ENCODE measurements at places on chromosomes 5 and 9.
A peak's percentile ranks its signal among the peaks of the same experiment; 100 is the strongest.

DNA sequence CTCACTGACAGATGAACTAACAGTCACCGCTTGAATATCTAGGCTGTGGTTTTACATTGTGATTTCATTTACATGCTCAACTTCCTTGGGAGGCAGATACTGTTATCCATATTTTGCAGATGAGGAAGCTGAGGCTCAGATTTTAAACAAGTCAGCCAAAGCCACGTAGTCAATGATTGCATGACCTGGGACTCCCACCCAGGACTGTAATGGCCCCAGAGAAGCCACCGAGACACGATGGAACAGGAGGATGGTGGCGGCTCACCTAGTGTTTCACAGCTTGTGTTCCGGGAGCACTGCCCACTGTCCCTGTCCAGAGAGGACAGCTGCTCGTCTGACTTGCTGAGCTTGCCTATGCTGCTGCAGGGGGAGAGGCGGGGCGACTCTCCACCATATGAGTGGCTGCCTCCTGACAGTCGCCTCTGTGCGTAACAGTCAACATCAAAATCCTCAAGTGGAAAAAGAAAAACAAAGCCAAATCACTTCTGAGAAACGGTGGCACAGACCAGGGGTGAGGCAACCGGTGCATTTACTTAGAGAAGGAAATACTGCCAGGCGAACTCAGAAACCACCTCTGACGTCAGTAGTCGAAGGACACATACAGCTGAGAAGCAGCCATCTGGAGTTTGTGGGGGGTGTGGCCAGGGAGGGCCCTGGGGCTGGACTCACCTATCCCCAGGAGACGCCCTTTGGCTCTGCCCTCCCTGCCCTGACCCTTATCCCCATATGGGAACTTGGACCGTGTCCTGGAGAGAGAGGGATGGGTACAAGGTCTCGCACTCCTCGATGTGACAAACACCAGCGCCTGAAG, 82.5 kb downstream of the PRRT1B start:
- peak; percentile 40 for DNase-seq

- DNase-seq = no peak
Measured at GRCh38 chr5:113510836-113511451, 2.5 kb upstream of the YTHDC2 start.

- DNase-seq = no peak
Measured at GRCh38 chr5:14880688-14881087, 9.1 kb upstream of the ANKH start.

DNA sequence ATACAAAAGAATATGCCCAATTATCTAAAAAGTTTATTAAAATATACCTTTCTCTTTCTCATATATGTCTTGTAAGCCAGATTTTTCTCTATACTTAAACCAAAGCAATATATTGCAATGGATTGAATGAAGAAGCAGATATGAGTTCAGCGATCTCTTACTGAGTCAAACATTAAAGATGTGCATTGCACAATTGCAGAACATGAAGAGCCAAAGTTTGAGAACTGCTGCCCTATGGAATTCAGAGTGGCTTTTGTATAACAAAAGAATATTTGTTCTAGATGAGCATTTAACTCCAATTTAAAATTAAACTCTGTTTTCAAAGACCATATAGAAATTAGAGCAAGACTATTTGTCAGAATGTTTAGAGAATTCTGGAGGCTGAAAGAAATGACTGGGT, 519.0 kb upstream of the DAB2 start:
- no peak for DNase-seq

DNA sequence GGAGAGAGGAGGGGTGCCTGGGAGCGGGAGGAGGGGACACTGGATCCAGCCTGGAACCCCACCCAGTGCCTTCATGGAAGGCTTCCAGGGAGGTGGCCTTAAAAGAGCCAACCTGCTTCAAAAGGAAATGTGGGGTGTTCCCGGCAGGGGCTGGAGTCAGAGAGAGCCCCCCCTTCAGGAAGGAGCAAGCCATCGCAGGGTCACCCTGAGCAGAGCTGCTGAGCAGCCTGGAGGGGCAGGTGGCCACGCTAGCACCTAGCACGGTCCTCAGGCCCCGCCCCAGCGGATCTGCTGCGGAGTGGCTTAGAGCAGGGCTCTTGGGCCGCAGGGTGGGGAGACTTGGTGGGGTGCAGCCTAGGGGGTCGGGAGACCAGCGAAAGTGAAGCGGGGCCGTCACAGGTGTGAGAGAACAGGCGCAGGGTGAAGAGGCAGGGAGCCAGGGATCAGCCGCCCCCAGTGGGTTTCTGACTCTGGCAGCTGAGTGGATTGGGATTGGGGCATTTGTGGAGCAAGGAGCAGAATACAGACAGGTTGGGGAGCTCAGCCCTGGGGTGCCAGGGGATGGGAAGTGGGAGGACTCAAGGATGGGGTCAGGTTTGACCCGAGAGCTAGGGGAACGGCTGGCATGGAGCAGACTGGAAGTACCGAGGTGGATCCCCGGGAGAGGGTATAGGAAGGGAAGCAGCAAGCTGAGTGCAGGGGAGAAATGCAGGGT, 1.5 kb downstream of the LCN2 start:
- DNase-seq = no peak

- DNase-seq = no peak
Measured at GRCh38 chr5:31463351-31463750, 68.5 kb downstream of the DROSHA start.

- DNase-seq = no peak
Measured at GRCh38 chr5:59483971-59484472, 409.5 kb downstream of the PDE4D start.

GRCh38 chr9:77848897-77849296, 182.7 kb downstream of the GNAQ start:
- no peak for DNase-seq

DNA sequence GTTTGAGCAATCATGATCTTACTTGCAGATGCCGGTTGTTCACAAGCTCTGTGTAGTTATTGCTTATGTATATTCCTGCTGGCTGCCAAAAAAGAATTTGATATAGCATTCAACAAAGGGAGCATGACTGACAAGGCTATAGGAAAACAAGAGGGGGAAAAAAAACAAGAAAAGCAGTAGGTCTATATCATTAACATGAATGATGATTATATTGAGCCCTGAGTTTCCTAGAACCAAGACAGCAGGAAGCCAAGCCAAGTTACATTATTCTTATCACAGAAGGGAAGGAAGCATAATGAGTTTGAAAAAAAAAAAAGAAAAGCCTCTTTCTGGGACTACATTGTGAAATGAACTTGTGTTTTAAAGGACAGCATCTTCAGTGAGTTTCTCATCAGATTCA, 41.0 kb downstream of the TSTD2 start:
- DNase-seq = no peak
